Cortex of kidney (tissue), 1 donor: ENCODE measurements at places on chromosomes 7 and 10.

GRCh38 chr7:136528329-136528728 lies 340.1 kb upstream of the CHRM2 start:
- no peak for DNase-seq

DNA sequence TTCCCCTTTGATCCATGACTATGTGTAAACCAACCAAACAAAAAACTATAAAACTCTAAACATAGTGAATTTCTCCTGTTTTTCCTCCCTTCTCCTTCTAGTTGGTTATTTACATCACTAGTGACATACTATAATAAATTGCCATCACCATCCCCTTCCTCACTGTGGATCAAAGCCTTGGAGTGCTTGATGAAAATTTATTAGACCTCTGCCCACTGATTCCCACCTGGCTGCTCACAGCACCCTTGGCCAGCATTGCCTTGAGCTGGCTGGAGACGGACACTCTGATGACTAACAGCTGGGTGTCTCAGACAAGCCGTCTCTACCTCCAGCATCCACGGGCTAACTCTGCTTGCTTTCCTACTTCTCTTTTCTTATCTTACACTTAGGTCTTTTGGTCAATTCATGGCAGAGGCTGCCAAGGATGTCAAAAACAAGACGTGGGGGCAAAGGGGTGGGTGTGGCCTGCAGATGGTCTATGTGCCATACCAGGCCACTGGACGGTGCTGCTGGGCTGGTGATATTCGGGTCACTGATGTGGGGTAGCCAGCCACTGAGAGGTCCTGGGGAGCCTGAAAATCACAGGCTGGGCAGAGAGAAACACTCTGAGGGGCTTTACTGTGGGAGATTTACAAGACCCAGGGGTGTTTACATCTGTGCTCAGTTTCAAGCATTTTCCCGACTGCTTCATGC lies 207.8 kb downstream of the TAX1BP1 start:
- DNase-seq = no peak

- no peak for DNase-seq
Observed at GRCh38 chr10:132671228-132672154, 114.5 kb downstream of the NKX6-2 start.

GRCh38 chr7:150799741-150800580 lies at the start of gene TMEM176B:
Gene TMEM176B, minus strand, starts transcription at chr7:150800364. Its CDS starts 3,795 bp downstream, at chr7:150796569.
- DNase-seq = no peak

- DNase-seq = no peak
Observed at GRCh38 chr10:128062331-128062880, 63.8 kb downstream of the MKI67 start.

DNA sequence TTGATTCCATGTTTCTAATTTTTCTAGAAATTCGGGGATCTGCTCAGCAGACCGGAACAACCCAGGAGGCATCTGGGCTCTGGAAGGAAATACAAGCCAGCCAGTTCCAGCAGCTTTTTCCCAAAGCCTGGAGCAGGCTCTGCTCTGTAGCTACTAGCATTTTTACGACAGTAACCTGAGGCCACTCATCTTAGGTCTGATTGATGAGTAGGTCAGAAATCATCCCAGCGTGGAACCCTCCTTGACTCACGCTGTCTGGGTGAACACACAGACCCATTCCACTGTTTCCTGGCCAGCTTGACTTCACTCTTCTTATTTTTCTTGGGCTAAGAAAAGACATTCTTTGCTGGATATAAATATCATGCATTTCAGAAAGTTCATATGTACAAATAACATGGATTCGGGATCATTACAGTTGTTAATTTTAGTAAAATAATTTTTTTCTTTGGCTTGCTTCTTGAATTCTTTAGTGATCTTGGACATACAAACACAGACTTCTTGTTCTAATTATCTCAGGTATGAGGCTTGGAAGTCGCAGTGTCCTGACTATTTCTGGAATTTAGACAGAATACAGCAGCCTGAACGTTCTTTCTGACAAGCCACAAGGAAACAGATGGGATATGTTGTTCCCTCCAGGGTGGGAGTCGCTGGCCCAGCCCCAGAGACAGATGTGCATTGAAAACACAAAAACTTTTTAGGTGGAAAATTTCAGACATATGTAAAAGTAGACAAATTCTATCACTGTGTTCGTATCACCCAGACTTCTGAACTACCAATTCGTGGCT lies 54.6 kb upstream of the PITRM1 start:
- no peak for DNase-seq

DNA sequence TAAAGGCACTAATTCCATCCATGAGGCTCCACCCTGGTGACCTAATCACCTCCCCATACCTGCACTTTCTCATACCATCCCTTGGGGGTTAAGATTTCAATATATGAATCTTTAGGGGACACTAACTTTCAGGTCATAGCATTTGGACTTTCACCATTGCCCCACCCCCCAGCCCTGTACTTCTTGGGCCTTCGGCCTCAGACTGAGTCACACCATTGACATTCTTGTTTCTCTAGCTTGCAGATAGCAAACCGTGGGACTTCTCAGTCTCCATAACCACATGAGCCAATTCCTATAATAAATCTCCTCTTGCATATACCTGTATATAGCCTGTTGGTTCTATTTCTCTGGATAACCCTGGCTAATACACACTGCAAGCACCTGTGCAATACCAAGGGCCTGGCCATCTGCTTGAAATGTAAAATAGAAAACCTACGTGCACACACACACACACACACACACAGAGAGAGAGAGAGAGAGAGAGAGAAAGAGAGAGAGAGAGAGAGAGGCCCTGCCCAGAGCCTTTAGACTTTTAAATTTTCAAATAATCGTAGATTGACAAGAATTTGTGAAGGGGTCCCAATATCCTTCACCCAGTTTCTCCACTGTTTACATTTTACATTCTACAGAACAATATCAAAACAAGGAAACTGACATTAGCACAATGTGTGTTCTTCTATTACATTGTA lies 25.3 kb downstream of the ANXA8 start:
- no peak for DNase-seq

DNA sequence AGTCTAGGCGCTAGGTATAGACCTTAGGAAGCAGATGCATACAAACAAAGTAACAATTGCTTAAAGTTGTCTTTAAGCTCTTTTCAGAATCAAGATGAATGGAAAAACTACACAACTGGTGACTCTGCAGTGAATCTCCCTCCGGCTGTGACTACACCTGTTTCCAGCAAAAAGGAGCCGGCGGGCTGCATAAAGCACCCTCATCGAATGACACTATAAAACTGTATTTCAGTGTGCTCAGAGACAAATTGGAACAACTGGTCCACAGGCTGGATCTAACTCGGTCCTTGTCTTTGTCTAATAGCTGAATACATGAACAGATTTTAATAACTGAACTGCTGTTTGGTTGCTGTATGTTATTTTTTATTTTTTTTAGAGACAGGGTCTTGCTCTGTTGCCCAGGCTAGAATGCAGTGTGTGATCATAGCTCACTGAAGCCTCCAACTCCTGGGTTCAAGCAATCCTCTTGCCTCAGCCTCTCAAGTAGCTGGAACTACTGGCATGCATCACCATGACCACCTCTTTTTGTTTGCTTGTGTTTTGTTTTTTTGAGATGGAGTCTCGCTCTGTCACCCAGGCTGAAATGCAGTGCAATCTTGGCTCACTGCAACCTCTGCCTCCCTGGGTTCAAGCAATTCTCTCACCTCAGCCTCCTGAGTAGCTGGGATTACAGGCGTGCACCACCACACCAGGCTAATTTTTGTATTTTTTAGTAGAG lies 64.2 kb upstream of the SVIL start:
- DNase-seq = no peak

DNA sequence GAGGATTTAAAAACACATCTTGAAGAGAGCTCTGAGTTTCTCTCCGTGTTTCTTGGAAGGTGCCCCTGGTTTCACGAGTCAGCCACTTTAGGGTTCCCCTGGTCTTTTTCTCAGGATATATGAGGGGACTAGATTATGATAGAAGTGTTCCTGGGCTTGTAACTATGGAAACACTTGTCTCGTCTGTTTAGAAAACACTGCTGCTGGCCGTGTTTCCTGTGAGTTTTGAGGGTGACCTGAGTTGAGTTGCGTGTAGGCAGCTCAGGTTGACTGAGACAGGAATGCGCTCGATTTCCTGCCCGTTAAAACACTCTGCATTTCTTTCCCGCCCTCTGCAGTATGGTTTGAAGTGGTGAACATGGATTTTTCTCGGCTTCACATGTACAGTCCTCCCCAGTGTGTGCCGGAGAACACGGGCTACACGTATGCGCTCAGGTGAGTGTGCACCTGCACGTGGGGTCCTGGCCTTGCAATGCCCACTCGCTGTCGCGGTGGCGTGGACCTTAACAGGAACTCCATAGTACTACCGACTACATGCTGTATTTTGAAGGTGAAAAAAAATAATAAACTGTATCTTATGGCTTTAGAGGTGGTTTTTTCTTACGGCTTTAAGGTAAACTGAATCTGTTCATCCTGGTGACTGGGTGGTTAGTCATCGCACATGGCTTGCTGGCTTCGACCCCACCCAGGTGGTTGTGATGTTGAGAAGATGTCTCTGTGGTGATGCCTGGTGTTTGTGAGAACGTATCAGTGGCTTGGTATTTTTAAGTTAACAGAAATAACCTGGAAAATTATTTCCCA lies at the start of gene SUN1:
SUN1 (plus strand) TSS at position 310 of the 801 bp plus-strand sequence; CDS start at position 359, 49 bp downstream.
- no peak for DNase-seq

DNA sequence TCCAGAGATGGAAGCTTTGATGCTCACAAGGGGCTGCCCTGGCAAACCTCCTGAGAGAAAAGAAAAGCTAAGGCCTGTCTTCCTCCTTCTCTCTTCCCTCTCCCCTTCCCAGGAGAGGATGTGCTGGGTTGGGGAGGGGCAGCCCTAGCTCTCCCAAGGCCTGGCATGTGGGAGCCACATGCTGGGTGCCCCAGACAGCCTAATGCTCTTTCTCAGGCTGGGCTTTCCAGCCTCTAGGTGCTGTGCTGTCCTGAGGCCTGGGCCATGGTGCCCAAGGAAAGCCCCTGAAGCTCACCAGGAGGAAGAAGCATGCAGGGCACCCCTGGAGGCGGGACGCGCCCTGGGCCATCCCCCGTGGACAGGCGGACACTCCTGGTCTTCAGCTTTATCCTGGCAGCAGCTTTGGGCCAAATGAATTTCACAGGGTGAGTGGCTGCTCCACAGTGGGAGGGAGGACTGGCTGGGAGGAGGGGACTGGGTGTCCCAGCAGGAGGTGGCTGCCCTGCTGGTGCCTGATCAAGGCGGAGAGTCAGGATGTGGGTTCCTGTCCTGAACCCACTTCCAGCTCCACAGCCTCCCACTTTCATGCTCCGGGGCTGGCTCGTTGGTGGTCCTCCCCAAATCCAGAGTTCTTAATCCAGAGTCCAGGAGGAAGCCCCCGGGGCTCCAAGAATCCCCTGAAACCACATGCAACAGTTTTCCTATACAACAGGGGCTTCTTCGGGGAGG lies 1.7 kb downstream of the CPA5 start:
- no peak for DNase-seq

DNA sequence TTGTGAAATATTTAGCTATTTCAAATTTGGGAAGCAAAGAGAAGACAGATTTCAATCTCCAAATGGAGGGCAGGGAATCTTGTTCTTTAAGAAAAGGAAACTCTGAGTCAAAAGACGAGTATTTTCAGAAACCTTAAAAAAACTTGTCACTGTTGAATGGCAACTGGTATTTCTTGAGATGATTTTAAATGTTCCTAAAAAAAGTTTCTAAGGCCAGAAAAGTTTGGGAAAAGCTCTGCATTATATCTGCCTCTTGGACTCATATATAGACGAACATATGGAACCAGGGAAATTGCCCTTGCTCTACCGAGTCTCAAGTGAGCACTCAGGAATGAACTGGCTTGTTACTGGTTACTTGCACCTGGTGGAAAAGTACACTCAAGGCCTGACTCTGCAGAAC lies 69.5 kb downstream of the ADAM22 start:
- DNase-seq = no peak

DNA sequence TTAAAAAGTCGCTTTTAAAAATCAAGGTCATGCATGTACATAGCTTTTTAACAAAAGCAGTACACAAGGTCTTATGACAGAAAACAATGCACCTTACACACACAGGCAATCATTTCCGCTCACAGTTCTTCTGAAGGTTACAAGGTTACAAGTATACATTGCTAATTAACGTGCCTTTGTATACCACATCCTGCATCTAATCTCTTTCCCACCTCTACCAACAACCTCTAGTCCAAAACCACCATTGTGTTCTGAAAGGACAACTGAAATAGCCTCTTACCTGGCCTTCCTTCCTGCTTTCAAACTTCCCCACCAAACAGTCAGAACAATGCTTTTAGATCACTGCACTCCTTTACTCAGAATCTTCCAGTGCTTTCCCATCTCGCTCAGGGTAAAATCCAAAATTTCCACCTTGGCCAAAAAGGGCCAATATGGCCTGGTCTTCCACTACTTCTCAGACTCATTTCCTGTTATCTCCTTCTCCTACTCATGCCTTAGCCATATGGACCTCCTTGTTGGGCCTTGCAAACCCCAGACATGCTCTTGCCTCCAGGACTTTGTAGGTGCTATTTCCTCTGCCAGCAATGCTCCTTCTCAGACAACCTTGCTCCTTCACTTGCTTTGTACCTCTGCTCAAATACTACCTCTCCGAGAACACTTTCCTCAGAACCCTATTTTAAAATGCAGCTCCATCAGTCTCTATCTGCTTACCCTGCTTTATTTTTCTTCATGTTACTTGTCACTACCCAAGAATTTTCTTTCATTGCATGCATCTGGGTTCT lies 205.4 kb downstream of the DNAJC1 start:
- DNase-seq = no peak

GRCh38 chr10:72667207-72667864 lies 24.6 kb upstream of the MCU start:
- DNase-seq = no peak

- DNase-seq = no peak
Observed at GRCh38 chr10:114869520-114869892, 47.9 kb downstream of the FHIP2A start.

GRCh38 chr10:2038036-2038435 lies 300.7 kb upstream of the ADARB2 start:
- DNase-seq = no peak

DNA sequence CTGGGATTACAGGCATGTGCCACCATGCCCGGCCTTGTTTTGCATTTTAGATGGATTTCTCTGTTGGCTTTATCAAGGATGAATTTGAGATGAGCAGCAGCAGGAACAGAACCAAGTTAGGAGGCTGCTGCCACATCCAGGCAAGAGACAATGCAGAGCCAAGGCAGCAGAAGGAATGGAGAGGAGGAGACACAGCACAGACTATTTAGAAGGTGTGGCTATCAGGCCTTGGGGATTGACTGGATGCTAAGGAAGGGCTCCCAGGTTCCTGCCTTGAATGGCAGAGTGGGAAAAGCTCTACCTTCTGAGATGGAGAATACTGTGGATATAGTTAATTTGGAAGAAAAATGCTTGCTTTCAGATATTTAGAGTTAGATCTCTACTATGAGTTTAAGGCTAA lies 484.7 kb upstream of the C7orf33 start:
- DNase-seq = no peak

DNA sequence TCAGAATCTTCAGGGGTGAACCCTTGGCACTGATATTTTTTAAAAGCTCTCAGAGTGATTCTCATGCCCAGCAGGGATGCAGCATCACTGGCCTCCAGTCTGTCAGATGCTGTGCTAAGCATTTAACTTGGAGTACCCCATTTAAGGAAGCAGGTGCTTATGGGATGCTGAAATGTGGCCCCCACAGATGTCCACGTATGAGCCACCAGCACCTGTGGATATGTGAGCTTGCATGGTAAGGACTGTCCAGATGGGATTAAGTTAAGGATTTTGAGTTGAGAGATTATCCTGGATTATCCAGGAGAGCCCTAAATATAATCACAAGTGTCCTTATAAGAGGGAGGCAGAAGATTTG lies 17.7 kb downstream of the CHST3 start:
- DNase-seq = no peak
